ENCODE measurements at places on chromosomes 12 and 14.

GRCh38 chr12:104956870-104957718, 996 bp downstream of the SLC41A2 start:
- no peak for DNase-seq

DNA sequence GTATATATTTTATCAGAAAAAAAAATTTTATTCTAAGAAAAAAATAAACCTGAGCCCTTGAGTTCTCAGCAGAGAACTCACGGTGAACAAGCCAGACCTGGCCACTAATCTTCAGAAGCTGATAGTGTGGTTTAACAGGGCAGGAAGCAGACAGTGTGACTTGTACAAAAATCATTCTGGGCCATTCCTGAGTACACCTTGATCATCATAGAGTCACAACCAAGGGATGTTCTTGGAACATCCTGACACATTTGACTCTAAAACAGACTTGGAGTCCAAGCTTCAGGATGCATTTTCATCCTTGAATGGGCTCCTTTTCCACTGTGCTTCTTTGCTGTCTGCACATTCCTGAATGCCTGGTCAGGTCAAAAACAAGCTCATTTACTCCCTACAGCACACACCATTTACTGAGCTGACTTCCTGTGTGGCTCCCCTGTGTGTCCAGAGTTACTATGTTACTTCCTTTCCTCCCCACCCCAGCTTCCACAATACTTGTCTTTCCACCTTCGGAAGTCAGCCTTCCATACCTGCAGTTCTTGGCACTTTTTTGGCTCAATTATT, 112.0 kb downstream of the ANO6 start:
- no peak for DNase-seq

GRCh38 chr12:121383601-121384021, 16.3 kb upstream of the RNF34 start:
- no peak for DNase-seq

- DNase-seq: no peak
Measured at GRCh38 chr12:11723993-11724392, 74.5 kb downstream of the ETV6 start.

DNA sequence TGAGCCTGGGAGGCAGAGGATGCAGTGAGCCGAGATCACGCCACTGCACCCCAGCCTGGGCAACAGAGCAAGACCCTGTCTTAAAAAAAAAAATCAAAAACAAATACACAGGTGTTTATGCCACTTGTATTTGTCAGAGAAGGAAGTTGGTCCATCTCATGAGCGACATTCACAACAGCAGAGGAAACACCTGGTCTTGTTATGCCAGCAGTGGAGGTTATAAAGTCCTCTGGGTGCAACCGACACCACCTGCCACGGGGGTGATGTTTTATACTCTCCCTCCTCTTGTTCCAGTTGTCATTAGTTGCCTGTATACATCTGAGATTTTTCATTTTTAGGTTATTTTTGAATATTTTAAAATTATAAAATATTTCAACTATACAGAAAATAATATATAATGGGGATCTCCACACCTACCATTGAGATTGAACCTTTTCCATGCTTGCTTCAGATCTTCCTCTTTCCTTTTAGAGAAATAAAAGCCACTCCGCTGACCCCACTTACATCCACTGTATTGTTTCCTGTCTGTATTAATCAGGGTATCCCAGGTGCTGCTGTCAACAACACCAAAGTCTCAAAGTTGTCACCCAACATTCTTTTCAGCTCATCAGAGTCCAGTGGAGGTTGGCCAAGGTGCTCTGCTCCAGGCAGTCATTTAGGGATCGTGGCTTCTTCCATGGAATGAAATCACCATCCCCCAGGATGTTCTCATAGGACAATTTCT, 65.1 kb downstream of the RNFT2 start:
- DNase-seq: no peak

GRCh38 chr12:58757422-58757821, 162.9 kb downstream of the LRIG3 start:
- DNase-seq: no peak

DNA sequence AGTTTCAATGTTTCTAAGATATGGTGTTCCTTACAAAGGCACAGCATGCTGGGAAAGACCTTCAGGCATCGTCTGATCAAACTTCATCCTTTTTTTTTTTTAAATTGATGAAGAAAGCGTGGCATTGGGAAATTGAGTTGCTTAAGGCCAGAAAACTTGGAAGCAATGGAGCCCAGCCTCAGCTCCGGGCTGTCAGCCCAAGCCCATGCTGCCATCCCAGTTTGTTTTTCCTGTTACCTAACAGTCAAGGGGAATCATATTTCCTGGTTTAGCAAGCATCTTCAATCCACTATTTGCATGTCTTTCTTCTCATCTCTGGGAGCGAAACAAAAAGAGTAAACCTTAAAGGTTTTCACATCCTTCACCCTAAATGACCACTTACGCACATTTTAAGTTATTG, 200.2 kb downstream of the CHST11 start:
- no peak for DNase-seq

DNA sequence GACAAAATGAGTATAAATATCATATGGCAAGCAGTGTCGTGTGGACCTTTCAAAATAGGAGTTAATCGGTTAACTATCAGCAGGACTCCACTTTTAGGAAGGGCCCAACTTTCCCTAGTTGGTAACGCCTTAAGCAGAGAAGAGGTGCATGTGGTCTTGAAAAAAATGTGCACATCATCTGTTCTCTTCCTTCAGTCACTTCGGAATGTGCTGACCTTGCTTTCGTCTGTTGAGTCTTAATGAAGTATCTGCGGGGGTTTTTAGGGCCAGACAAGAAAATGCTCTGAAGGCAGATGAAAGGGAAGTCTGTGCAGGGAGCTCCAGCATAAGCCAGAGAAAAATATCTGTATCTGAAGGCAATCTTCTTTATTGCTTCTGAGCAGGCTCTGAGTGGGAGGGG, 185.2 kb downstream of the AEBP2 start:
- DNase-seq: no peak

- DNase-seq: no peak
Measured at GRCh38 chr14:100192250-100192671, 32.8 kb upstream of the DEGS2 start.

- DNase-seq: no peak
Measured at GRCh38 chr14:36626151-36626550, 35.5 kb upstream of the PAX9 start.

DNA sequence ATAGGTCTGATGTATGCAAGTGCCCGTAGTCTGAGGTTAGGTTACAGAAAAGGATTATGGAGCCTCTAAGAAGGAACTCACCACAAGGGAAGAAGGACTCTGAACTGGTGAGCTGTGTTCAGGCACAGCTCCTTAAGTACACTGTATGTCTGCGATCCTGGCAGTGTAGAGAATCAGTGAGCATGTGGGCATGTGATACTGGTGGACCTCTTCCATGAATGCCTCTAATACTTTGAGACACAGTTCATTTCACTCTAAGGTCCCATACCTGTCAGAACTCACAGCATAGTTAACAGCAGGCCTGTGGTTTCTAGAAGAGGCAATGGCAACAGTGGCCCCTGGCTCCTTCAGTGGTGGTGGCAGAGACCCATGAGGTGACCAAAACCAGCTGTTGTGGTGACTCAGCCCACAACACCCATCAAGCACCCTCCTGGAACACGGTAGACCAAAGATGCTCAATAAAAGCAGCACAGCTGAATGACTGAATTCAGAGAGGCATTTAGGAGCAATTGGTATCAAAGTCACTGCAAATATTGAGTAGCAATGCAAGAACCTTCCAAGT, 6.9 kb upstream of the OR6J1 start:
- DNase-seq: no peak

- no peak for DNase-seq
Measured at GRCh38 chr14:74848768-74849167, 27.2 kb downstream of the PROX2 start.

GRCh38 chr12:46148327-46149078, 120.3 kb downstream of the SLC38A1 start:
- no peak for DNase-seq

DNA sequence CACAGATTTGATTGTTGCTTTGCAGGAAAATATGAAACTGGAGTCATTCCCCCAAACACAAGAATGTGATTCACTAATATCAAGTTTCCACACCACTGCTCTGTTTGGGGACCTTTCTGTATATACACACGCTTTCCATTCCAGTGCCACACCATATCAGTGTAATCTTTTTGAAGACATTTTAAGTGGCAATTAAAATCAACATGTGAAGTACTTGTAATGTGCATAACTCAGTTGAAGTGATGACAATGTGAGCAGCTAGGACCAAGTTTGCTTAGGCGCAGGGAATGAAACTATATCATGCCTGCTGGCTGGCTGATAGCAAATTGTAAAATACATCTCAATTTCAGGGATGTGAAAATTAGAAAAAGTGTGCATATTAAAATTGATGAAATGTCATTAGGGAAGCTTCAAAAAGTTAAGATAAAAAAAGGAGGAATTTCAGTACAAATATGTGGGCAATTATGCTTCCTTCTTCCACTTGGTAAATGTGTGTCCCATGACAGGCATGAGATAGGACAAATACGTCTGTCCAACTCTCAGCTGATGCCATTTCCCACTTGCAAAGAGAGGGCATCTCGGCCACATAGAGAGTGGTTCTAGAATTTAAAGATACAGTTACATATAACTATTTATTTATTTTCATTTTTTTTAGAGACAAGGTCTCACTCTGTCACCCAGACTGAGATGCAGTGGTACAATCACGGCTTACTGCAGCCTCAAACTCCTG, 43.7 kb downstream of the HSPB8 start:
- DNase-seq: no peak

DNA sequence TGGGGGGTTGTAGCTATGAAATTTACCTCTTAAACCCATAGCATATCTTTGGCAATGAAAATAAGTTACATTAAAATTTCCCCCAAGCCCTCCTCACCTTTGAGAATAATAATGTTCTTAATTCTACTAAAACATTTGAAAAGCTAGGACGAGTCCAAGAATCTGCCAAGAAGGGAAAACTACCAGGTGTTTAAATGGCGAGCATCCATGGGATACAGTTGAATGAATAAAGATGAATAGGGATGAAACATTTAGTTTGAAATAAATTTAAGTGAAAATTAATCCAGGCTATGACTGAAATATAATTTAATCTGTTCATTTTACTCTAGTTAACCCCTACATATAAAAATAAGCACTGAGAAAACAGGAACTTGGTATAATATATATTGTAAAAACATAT, 536.7 kb downstream of the FLRT2 start:
- DNase-seq: no peak

DNA sequence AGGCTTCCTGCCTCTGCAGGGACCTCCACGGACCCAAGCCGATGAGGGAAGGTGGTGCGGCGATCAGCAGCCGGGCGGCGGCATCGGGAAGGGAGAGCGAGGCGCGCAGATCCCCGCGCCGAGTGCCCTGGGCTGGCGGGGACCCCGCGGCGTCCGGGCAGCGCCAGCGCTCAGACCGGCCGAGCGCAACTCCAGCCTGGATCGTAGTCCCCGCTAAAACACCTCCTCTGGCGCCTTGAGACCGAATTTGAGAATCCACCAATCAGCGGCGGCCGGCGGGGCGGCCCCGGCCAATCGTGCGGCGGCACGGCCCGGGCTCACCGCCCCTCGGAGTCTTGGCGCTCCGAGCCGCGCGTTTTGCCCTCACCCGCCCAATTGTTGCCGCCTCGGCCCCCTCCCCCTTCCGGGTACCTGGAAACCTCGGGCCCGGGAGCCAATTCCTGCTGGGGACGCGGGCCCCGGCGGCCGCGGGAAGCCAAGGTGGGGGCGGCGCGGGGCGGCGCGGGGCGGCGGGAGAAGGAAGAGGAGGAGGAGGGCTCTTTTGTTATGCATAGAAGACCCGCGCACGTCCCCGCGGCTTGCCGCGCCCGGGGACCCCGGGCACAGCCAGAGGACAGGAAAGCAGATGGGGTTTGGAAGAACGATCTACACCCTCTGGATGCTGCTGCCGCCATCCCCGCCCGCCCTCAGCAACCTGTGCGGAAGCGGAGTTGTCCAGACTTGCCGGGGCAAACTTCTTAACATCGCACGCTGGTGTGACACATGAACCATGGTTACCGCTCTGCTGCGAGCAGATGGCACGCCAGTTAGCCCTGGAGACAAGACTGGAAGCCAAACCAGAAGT, at the start of gene E2F7:
E2F7 (minus strand) TSS at position 209 of the 844 bp plus-strand sequence. CDS start 934 bp downstream, outside the sequence.
- peak; percentile 94 for DNase-seq

GRCh38 chr14:69117020-69117767, 35.7 kb downstream of the DCAF5 start:
- DNase-seq: no peak

GRCh38 chr12:6333029-6333428, 8.8 kb downstream of the TNFRSF1A start:
- no peak for DNase-seq

GRCh38 chr14:28756884-28757570, 9.6 kb upstream of the FOXG1 start:
- DNase-seq: no peak

DNA sequence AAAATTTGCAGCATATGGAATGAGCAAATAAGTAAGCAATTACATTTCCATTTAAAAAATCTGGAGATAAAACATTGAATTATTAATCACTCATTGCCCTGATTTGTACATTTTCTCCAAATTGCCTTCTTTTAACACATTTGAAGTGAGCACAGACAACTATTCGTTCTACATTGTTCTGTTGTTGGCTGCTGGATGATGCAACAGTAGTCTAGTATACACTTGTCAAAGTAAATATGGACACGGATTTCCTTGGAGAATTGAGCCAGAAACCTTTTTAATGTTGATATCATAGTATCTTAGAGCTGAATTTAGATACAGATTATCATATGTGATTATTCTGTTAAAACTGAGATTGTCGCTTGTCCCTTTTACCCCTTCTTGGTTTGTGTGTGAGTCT, 188.2 kb downstream of the FUT8 start:
- DNase-seq: no peak

DNA sequence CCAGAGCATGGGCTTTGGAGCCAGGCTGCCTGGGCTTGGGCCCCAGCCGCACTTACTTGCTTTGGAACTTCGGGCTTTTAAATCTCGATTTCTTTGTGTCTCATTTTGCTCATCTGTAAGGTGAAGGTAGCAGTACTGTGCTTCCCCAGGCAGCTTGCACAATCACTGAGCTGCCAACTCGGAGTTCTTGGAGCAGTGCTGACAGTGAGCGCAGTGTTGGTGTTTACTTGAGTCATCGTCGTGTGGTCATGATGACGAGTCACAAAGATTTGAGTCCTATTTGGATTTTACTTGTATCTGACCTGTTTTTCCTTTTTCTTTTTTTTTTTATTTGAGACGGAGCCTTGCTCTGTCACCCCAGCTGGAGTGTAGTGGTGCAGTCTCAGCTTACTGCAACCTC, 31.3 kb upstream of the ATF1 start:
- DNase-seq: no peak

DNA sequence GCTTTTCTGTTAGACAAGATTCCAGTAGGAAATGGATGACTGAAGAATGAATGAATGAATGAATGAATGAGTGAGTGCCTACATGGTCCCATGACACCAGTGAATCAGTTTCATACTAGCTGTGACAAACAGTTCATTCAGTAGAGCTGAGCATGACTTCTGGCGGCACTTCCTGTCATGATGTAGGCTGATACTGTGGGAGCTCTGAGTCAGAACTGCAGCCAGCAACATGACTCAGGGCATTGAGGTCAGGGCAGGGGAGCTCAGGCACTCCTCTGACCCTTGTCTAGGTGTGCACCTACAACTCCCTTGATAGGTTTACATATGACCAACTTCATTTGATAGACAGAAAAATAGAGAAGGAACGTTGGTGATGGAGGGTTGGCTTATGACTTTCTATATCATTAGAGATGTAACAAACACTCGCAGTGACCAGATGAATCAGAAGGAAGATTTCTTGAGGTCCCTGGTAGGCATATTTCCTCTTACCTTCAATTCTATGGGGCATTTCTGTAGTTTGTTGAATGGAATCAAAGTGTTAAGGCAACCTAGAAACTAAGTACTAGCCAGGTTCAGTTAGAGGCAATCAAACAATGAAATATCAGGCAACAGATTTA, 139.3 kb upstream of the ARHGAP5 start:
- peak; percentile 89 for DNase-seq

All from activated effector memory CD4-positive, alpha-beta T cell treated with anti-CD3 and anti-CD28 coated beads, Interleukin-2, amount 50 U/mL, for 16 hours (primary cell).